ENCODE measurements at places on chromosomes 6 and 20.

GRCh38 chr6:147285087-147285855, 81.1 kb downstream of the STXBP5 start:
- DNase-seq: no peak

- no peak for DNase-seq
Observed at GRCh38 chr20:43955062-43955749, 40.6 kb downstream of the TOX2 start.

GRCh38 chr6:13671548-13672127, 40.0 kb downstream of the RANBP9 start:
- DNase-seq: no peak

DNA sequence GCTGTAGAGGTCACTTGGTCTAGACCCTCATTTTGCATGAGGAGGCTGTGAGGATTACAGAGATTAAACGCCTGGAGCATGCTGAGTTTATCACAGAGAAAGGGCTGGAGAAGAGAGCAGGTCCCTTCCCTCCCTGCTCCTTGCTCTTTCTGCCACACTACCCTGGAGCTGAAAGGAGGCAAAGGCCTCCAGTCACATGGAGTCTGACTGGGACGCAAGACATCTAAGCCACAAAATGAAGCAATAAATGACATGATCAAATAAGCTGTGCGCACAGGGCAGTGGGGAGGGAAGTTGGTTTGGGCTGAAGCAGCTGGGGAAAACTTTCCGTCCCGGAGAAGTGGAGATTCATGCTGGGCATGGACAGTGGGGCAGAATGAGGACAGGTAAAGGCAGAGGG, 33.3 kb downstream of the ATXN1 start:
- DNase-seq: no peak

DNA sequence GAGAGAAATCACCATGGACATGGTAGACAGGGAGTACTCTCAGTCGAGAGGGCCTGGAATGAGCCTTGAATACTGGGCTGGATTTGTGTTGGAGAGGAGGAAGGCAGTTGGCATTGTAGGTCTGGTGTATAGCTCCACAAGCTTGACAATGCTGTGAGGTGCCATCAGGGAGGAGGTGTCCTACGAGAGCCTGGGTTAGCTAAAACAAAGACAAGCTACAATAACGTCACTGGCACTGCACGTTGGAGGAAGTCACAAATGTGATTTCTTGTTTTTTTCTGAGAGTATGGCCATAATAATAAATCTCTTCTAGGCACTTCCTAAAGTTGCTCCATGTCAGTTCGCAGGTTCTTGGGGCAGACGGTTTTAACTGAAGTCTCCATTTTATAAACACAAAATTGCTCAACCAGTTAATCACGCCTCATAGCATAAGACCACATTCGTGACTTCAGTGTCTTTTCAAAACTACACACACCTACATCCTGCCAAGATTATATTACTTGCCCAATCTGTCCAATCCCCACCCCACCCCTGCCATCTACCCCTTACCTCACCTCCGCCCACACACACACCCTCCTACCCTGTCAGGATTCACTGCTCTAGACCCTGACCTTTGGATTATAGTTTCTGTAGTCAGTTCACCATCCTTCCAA, 4.4 kb upstream of the HLA-DMB start:
- DNase-seq: no peak

DNA sequence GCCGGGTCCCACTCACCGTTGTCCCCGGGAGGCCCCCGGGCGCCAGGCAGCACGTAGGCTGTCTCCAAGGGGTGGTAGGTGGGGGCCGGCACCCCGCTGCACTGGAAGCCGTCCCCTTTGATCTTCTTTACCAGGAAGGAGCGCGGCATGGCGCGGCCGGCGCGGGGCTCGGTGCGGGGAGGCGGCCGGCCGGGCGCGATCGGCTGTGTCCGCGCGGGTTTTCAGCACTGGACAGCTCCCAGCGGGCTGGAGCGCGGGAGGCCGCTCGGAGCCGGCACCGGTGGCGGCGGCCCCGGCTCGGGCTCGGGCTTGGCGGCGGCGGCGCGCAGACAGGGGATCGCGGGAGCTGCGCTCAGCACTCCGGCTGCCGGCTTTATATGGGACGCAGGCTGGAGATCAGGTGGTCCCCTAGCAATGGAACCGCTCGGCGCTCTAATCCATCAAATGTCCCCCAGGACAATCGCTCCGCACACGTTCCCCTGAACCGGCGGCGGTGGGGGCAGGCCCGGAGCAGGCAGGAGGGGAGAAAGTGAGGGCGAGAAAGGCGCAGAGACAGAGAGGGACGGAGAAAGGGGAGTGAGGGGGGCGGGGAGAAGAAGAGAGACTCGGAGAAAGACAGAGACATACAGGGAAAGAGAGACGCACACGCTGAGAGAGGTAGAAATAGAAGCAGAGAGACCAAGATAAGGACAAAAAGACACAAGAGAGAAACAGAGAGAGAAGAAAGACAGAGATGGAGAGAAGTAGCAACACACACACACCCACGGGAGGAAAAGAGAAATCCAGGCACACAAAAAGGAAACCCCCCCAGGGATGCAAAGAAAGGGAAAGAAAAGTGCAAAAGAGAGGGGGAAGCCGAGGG, at the start of gene SCRT2:
Gene SCRT2 (minus strand): TSS at position 350 of the 862 bp plus-strand sequence. CDS start 201 bp downstream, at position 149.
- DNase-seq: peak; percentile 54

DNA sequence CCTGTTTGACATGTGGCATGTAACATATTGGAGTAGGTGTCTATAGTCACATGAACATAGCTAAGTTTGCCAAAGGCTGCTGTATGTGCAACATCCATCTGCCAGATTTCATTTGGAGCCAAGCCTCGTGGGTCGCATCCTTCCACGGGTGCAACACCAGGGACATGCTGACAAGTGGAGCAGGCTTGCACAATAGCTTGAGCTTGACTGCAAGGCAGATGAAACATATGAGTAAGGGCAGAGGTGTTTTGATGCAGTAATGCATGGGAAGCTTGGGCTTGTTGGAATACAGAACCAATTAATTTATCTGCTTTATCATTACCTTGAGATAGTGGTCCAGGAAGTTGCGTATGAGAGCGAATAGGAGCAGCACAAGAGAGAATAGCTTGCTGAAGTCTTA, 74.1 kb upstream of the BTN3A2 start:
- no peak for DNase-seq

- no peak for DNase-seq
Observed at GRCh38 chr6:140478631-140479030, 1104.2 kb upstream of the CITED2 start.

GRCh38 chr6:161057103-161058091, 65.8 kb downstream of the MAP3K4 start:
- no peak for DNase-seq

- no peak for DNase-seq
Observed at GRCh38 chr6:134190883-134191282, 127.0 kb downstream of the SGK1 start.

DNA sequence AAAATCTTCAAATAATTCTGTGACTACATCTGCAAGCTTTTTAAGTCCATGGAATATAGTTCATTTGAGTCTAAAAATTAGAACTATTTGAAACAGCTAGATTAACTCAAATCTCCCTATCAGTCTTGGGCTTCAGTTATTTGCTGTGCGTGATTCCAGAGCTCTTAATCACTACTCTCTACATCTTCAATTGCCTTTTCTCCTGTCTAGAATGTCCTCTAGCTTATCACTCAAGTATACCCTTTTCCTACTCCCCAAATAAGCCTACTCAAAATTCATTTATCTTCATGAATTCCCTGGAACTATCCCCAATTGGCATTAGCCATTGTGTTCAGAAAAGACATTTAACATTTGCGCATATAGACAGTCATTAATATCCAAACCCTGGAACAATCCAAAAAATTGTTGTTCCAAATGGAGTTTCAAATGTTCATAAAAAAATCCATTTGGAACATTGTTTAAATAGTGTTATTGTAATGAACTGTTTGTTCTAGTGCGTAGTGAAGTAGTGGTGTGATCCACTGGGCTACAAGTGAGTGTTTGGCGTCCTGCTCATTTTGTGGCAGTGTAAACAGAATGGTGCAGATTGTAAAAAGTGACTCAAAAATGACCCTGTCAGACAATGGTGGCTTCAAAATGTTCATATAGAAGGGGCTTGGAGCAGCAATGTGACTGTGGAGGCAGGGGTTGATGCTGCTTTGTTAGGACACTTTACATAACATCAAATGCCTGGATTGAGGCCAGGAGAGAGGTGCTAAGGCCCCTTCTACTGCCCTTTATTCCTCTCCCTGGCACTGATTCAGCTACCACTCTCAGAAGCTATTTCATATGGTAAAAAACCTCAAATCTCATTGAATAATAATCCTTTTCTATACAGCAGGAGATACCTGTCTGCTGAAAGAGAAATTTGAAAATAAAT, 122.3 kb downstream of the KIF6 start:
- no peak for DNase-seq

- no peak for DNase-seq
Observed at GRCh38 chr6:53361549-53362031, 12.8 kb upstream of the ELOVL5 start.

GRCh38 chr6:106870069-106870468, 104.5 kb downstream of the CD24 start:
- no peak for DNase-seq

GRCh38 chr6:89944181-89944755, 50.0 kb downstream of the GJA10 start:
- no peak for DNase-seq

GRCh38 chr6:127690092-127690491, 113.1 kb downstream of the C6orf58 start:
- no peak for DNase-seq

DNA sequence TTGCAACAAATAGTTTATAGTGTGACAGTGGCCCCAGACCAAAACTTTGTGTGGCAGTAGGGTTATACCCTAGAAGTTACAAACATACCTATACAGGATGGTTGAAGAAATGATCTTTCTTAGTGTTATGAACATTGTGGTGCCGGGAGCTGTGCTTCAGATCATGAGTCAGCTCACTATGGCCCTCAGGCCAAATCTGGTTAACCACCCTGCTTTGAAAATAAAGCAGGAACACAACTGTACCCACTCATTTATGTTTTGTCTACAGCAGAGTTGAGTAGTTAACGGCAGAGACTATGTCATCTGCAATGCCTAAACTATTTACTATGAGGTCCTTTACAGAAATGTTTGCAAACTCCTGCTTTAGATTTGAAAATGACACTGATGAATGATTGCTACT, 24.3 kb downstream of the AKAP7 start:
- no peak for DNase-seq

DNA sequence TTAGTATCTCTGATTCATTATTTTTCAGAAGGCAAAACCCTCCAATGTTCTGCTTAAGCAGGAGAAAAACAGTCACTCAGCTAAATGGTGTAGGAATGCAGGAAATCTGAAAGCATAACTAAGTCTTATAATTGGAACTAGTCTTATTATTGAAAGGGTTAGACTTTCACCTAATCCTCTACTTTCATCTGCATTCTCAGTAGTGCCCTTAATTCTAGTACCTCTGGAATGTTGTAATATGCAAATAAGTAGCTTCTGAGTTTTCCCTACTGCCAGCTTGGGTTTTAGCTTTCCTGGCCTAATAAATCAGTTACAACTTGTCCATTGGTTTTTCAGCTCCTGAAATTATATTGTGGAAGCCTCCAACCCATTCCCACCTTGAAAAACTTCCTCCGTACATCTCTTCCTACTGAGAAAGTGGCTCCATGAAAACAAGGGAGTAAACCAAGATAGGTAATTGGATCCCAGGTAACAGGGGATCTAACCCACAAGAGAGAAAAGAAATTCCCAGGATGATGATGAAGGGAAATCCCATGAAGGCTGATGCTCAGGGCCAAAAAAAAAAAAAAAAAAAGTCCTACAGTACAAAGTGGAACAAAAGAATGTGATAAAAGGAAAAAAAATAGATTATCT, 147.0 kb downstream of the TBC1D32 start:
- DNase-seq: no peak

GRCh38 chr6:24492475-24492874, 2.3 kb upstream of the ALDH5A1 start:
- no peak for DNase-seq

GRCh38 chr6:3987576-3987975, 91.4 kb downstream of the FAM217A start:
- no peak for DNase-seq

GRCh38 chr6:22445946-22446345, 123.4 kb upstream of the HDGFL1 start:
- no peak for DNase-seq

GRCh38 chr6:132614554-132614953, 9.5 kb downstream of the TAAR2 start:
- no peak for DNase-seq

DNA sequence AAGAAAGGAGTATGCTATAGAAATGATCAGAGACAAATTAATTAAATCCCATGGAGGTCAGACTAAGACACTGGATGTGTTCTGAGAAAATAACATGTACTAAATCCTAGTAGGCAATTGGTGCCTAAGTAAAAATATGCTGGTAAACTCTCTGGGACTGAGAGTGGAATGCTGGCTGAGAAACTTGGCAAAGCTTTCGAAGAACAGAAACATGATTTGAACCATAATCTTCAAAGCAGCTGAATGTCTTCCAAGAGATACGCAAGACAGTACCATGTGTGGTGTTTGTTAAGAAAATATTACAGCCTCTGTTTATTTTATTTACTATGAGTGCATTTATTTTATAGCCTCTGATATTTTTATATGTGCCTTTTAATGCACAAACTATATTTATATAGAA, 55.2 kb downstream of the EFHC1 start:
- no peak for DNase-seq

- no peak for DNase-seq
Observed at GRCh38 chr6:145761584-145761983, 26.3 kb upstream of the EPM2A start.

- DNase-seq: no peak
Observed at GRCh38 chr6:37985355-37985754, 165.8 kb downstream of the ZFAND3 start.

DNA sequence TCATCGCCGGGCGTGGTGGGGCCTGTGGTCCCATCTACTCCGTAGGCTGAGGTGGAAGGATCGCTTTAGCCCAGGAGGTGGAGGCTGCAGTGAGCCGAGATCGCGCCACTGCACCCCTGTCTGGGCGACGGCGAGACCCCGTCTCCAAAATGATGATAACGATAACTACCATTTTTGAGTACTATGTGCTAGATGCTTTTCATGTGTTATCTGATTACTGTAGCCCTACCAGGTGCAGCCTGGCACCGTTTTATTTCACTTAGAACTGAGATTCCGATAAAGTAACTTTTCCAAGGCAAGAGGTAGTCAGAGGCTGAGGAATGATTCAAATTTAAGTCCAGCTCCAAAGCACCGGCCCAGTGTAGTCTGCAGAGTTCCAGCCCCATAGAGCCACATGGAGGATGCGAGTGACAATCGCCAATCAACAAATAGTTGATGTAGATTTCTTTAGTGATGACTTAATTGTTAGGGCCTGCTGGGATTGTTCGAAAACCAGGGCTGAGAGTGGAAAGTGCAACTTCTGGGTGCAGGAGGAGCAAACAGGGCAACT, 727 bp downstream of the ERMARD start:
- DNase-seq: no peak

- no peak for DNase-seq
Observed at GRCh38 chr6:123022975-123023374, 26.9 kb downstream of the CLVS2 start.

DNA sequence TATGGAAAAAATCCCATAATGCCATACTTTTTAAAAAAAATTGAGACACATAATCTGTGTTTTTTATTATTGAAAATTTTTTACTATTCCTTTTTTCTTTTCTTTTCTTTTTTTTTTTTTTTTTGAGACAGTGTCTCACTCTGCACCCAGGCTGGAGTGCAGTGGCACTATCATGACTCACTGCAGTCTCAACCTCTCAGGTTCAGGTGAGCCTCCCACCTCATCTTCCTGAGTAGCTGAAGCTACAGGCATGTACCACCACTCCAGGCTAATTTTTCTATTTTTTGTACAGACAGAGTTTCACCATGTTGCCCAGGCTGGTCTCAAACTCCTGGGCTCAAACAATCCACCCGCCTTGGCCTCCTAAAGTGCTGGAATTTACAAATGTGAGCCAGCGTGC, 100.4 kb downstream of the AFG1L start:
- no peak for DNase-seq

- no peak for DNase-seq
Observed at GRCh38 chr6:122214605-122215318, 184.7 kb upstream of the HSF2 start.

Data from omental fat pad (tissue), 4 donors.